ENCODE measurements at places on chromosomes 4 and X. TPM values are rescaled to one million over a fixed set of nuclear protein-coding genes. Genes with fewer than 3 reads are reported as not detected.

- DNase-seq: no peak
Observed at GRCh38 chrX:123013141-123013540, 170.9 kb upstream of the GRIA3 start.

GRCh38 chrX:153829799-153830639 is at the start of gene PDZD4:
PDZD4 (minus strand) TSS chrX:153830544; CDS start chrX:153830298, 246 bp downstream.
- DNase-seq: no peak

DNA sequence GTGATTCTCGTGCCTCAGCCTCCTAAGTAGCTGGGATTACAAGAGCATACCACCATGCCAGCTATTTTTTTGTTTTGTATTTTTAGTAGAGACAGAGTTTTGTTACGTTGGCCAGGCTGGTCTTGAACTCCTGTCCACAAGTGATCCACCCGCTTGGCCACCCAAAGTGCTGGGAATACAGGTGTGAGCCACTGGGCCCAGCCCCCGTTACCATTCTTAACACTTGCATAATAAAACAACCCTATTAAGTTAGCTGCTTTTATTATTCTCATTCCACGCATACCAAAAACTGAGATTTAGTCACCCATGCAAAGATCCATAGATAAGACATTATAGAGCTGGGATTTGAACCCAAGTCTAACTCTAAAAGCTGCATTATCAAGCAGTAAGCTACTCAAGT is 6.0 kb upstream of the TEX13A start:
- no peak for DNase-seq

GRCh38 chr4:24979554-24979953 is 51.2 kb downstream of the LGI2 start:
- no peak for DNase-seq

DNA sequence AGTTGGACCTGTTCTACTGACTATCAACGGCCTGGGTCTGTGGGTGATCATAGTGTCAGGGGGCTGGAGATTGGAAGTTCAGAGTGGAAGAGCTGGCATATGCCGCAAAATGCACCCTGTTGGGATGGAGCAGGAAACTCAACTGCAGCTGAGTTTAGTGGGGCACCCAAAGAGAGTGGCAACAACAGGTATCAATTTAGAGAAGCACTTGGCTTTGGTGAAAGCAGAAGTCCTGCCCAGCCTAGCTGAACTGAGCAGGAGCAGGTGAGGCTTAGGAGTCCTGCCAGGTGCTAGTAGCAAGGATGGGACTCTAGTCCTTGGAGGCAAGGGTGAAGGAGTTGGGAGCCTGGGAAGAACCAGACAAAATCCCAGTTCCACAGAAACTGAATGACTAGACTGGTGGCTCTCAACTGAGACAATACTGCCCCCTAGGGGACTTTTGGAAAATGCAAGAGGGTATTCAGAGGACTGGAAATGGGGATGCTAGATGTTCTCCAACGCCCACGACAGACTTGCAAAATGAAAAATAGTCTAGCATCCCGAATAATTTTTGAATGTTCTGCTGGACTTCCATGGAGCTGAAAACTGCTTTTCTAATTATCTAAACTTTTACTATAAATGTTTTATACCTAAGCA is 49.4 kb downstream of the RTL9 start:
- no peak for DNase-seq

GRCh38 chr4:3413675-3414420 is 27.9 kb upstream of the HGFAC start:
- peak; percentile 73 for DNase-seq

DNA sequence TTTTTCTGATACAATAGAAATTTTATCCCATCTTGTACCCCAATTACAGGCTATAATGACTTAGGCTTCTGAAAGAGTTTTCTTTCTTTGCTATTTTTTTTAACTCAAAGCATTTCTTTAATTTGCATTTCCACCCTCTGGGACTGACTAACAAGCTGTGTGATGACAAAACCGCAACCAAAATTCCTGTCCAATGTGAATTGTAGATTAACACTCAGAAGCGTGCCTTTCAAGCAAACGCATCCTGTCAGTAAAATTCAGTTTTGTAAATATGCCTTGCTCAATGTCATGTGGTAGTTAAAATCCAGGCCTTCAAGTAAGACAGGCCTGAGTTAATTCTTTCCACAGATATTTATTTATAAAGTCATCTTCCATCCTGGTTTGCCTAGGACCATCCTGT is 50.3 kb downstream of the STK32B start:
- DNase-seq: no peak

DNA sequence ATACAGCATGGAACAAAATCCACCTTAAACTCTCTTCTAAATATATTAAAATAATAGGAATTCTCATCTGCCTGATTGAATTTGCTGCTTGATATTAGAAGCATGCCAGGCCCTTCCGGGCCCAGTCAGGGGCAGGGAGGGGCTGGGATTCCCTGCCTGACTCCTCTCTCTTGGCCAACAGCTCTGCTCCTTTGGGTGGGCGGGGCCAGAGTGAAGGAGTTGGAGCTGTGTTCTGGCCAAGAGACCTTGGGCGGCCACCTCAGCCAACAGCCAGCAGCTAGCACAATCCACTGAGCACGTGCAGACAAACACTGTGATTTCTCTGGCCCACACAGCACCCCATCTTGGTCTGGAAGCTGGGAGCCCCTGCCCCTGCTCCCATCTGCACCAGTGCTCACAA is 140.3 kb downstream of the PJA1 start:
- DNase-seq: peak; percentile 36

GRCh38 chr4:101846550-101846949 is 56.0 kb downstream of the BANK1 start:
- DNase-seq: no peak

- no peak for DNase-seq
Observed at GRCh38 chr4:137602436-137602835, 70.1 kb upstream of the PCDH18 start.

- DNase-seq: no peak
Observed at GRCh38 chrX:150032742-150033141, 94.5 kb upstream of the EOLA2 start.

- DNase-seq: no peak
Observed at GRCh38 chr4:68152411-68152810, 22.7 kb upstream of the TMPRSS11F start.

DNA sequence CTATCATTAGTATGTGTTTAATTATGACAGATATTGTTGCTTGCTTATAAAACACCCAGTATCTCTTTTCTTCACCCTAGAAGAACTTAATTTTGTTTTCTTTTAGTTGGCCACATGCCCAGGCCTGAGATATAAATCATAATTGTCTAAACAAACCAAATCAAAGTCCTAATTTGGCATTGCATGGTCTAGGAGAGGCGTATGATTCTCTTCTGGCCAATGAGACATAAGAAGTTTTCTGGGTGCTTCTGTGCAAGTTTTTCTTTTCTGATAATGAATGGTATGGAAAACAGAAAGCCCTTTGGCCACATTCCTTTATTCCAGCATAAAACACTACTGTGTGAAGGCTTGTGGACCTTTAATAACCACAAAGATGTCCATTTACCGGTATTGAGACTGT is 192.9 kb upstream of the CTSO start:
- peak; percentile 1 for DNase-seq

DNA sequence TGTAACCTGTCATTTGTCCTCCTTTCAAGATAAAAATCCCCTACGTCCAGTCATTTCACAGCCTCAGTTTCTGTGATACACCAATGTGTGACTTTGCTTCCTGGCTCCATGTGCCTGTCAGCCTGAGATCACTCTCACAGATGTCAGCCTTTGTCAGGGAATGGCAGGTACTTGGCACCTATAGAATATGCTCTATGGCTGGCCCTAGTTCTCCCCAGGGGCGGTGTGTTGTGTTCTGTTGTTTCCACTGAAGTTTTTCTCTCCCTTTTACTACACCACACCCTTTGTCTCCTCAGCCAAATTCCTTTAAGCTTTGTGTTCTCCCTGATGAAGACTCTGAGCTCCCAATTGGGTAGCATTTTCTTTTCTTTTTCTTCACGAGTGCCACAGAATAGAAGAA is 81.7 kb downstream of the ALPK1 start:
- no peak for DNase-seq

DNA sequence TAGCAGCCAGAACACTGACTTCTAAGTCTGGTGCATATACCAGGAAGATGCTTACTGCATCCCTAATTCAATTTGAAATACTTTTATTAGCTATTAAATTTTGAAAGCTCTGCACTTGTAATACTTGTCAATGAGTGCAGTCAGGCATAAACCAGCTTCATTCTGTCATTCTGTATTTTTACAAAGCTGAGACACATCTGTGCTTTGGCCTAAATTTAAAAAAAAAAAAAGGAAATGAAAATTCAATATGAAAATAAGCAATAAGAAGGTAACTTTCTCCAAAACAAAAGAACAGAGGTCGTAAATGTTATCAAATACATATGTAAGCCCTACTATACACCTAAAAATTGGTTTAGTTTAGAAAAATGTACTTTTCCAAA is 7.0 kb downstream of the SMIM14 start:
- no peak for DNase-seq

- DNase-seq: no peak
Observed at GRCh38 chr4:108361446-108361820, 192.7 kb upstream of the LEF1 start.

DNA sequence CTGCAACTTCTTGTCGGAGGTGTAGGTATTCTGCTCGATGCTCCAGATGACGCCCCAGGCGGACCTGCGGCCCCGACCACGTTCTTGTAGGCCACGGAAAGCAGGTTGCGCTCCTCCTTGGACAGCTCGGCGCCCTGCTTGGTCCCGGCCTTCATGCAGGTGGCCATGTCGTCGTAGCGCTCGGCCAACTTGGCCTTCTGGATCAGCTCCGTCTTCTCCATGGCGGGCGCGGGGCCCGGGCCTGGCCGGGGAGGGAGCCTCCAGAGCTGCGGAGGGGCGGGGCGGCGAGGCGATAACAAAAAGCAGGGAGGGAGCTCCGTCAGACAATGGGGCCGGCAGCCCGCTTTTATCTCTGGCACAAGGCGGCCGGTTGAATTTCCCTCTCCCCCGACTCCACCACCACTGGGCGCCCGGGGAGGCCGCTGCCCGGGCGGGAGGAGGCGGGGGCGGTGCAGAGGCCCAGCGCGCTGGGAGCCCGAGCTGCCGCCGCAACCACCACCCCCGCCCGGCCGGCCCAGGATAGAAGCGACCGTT is 28.3 kb upstream of the DRP2 start:
- peak; percentile 26 for DNase-seq

DNA sequence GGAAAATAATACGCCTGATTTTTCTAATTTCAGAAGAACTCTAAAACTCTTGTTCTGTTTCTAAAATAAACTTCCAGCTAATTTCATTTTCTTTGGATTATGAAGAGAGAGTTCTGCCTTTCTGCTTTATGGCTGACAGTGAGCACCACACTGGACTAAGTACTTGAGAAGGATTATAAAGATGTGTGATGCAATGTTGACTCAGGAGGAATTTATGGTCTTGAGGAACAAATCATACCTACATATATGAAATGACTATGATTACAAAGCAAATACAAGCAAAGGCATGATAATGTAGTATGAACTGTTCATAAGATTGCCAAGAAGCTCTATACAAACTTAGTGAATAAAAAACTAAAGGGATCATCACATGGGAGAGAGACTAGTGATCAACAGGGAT is 13.0 kb upstream of the SLC25A5 start:
- no peak for DNase-seq

DNA sequence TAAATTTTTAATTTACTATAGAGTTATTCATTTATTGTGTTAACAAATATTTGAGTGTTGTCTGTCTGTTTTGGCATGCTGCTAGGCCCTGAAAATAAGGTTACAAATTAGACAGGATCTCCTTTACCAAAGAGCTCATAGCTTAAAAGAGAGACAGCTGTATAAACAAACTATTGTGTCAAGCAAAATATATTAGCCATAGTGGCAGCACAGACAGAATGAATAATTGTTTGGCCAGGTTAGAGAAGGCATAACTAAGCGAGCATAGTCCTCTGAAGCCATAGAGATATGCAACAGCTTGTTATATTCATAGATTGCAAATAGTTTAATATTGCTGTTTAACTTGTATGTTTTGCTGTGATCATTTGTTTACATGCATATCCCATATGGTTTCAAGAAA is 66.7 kb upstream of the NDUFC1 start:
- no peak for DNase-seq

- DNase-seq: no peak
Observed at GRCh38 chr4:151772274-151772673, 11.5 kb upstream of the GATB start.

GRCh38 chr4:88242144-88242543 is 42.2 kb downstream of the PPM1K start:
- no peak for DNase-seq

GRCh38 chr4:8740666-8741395 is 130.8 kb downstream of the HMX1 start:
- no peak for DNase-seq

DNA sequence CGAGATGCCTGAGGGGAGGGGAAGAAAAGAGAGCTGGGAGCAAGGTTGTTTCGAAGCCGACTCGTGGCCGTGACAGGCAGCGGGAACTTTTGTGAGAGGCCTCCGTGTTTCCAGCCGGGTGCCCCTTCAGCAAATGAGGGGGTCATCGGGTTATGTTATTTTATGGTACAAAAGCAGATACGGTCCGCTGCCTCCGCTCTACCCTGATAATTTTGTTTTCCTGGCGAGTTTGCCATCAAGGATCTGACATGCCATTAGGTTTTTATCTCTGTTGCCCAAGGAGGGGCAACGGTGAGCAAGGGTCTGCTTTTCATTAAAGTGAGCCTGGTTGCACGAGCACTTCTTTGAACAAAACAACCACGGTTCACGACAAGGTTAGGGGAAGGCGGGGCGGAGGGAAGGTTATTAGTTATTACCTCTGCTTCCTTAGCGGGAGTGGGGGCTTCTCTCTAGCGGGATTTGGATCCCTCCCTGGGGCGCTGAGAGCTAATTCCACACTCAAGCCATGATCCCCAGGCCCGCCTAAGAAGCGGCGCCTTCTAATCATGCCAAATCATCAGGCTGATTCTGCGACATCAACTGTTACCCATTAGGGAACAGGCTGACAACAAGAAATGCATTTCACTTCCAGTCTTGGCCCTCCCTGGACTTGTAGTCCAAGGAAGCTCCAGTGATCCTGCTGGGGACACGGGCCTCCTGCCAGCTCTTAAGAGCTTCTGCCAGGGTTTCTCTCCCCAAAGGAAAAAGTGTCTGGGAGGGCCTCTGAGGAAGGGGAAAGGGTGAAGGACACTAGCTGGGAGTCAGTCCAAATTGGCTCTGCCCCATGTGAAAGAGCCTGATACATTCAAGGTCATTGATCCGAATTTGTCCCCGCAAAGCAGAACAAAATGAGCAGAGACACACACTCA is 617.7 kb downstream of the MID1IP1 start:
- peak; percentile 64 for DNase-seq

- peak; percentile 4 for DNase-seq
Observed at GRCh38 chrX:132270699-132271098, 51.5 kb upstream of the RAP2C start.

Gene ESX1
- not detected for total RNA-seq

Gene PPBP
- total RNA-seq: not detected

Gene FATE1
- not detected for total RNA-seq

Gene EDA2R
- 2.5 TPM for total RNA-seq

Gene CLIC2
- 22.8 TPM for total RNA-seq

Gene DKK2
- total RNA-seq: 0.22 TPM

Gene RTL5
- 6.9 TPM for total RNA-seq

Gene TSPAN6
- 27.8 TPM for total RNA-seq

Gene SAP30
- total RNA-seq: 16.5 TPM

Gene CTAG1A
- not detected for total RNA-seq

Gene DRD5
- total RNA-seq: not detected

Gene CDX4
- total RNA-seq: not detected

Gene CSN1S1
- total RNA-seq: not detected

Data from kidney (tissue), 22 donors.